ENCODE measurements at places on chromosomes 5 and 9. TPM values are rescaled to one million over a fixed set of nuclear protein-coding genes. Genes with fewer than 3 reads are reported as not detected.

DNA sequence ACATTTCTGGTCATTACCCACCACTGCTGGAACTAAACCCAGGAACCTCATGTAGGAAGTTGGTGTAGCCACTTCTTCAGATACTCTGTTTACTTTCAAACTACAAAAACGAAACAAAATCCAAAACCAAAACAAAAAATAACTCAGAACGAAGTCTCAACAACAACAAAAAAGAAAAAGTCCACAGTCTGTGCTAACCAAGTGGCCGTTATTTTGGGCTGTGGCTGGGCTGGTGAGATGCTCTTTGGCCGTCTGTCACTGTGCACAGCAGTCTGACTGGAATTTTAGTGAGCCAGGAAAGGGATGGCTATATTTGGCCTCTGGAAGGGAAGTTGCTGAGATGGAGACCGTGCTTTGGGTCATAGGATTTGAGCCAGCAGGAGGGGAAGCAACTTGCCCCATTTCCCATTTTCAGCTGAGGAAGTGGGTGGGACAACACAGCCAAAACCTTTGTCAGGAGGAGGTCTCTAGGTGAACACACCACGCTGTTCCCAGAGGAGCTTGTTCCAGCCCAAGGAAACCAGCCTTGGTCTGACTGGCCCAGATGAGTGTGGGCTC is 334.1 kb downstream of the ZSWIM6 start:
- DNase-seq, result no peak

- no peak for DNase-seq
Observed at GRCh38 chr5:2752059-2752820, 763 bp upstream of the IRX2 start.

DNA sequence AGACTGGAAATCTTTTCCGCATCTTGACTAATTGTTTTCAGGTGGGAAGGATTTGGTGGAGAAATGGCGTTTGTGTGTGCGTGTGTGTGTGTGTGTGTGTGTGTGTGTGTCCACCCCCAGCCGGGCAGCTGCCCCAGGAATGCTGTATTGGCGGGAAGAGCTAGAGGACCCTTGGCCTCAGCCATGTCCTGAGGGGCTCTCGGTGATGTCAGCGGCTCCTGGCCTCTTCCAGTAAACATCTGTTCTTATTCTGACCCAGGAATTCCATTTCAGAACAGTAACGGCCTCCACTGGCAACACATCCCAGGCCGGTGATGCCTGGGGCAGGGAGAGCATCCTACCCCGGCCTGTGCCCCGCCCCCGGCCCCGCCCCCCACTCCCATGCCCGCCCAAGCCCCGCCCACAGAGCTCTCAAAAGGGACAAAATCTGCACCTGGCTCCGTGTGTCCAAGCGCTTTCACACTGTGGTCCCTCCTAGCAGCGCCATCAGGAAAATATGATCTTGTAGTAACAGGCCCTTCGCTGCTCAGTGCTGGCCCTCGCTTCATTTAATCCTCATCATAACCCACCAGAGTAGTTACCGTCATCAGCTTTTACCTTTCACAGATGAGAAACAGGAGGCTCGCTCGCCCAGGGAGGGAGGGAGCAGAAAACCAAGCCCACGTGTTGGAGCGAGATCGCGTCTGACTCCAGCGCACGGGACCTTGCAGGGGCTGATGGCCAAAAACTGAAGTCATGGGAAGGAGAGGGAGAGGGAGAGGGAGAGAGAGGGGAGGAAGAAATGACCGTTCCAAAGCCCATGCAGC is 18.9 kb downstream of the ADAMTS2 start:
- DNase-seq, result peak; percentile 60

DNA sequence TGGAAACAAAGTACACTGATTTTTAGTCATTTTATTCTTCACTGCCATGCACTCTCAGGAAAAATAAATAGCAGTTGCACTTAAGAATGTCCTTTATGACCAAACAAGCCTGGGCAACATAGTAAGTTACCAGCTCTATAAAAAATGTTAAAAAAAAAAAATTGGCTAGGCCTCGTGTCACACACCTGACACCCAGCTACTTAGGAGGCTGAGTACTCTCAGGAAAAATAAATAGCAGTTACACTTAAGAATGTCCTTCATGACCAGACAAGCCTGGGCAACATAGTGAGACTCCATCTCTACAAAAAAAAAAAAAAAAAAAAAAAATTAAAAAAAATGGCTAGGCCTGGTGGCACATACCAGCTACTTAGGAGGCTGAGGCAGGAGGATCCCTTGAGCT is 304.6 kb downstream of the SLCO4C1 start:
- no peak for DNase-seq

DNA sequence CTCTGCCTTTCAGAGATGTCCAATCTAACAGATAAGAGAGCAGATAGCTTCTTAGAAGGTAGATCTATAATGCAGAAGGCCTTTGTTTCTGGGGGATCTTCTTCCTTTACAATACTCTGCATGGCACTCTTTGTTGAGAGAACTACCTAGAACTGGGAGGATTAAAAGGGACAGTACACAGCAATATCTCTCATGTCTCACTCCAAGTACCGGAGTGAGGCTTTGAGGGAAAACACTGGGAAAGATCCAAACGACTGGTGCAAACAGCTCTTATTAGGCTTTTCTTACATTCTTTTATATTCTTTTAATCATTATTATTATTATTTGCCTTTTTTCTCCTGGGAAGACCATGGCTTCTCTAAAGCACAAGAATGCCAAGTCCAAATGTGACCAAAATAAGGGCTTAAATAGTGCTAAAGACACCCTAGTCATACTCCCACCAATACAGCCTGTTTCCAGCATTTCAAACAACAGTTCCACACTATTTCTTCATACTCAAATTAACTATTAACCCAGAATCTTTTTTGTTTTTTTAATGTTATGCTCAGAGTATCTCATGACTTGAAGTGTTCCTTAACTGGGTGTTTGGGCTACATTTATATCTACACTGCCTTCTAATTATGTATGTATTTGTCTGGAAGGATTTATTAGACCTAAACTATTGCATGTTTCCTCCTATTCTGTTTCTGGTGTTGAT is 52.7 kb downstream of the ABHD17B start:
- DNase-seq, result no peak

- no peak for DNase-seq
Observed at GRCh38 chr9:976943-977837, 735 bp downstream of the DMRT3 start.

DNA sequence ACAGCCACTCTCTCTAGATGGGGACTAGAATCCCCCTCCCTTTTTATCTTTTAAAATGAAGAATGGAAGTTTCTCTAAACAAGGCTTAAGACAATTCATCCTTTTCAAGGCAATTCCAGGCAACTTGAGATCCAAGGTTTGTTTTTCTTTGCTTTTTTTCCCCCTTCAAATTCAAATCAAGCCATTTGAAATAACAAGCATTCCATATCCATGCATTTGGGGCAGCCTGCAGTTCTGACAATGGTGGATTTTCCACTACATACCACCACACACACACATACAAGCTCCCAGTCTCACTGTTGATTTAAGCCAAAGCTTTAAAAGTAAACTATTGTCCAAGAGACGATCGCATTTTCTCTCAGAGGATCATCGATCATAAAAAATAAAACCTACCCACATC is 424 bp downstream of the INSYN2B start:
- no peak for DNase-seq

DNA sequence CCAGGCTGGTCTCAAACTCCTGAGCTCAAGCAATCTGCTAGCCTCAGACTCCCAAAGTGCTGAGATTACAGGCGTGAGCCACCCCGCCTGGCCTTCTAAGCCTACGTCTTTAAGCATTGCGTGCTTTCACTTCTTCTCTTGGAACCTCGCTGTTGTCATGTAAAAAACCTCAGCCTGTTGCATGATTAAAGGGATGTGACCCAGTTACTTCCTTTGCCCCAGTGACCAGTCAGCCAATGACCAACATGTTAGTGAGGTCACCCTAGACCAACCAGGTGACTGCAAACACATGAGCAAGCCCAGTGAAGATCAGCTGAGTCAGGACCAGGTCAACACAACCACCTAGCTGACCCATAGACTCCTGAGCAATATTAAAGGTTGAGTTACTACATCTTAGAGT is 10.5 kb downstream of the KIF4B start:
- no peak for DNase-seq

- no peak for DNase-seq
Observed at GRCh38 chr5:176915906-176916305, 16.8 kb upstream of the HK3 start.

DNA sequence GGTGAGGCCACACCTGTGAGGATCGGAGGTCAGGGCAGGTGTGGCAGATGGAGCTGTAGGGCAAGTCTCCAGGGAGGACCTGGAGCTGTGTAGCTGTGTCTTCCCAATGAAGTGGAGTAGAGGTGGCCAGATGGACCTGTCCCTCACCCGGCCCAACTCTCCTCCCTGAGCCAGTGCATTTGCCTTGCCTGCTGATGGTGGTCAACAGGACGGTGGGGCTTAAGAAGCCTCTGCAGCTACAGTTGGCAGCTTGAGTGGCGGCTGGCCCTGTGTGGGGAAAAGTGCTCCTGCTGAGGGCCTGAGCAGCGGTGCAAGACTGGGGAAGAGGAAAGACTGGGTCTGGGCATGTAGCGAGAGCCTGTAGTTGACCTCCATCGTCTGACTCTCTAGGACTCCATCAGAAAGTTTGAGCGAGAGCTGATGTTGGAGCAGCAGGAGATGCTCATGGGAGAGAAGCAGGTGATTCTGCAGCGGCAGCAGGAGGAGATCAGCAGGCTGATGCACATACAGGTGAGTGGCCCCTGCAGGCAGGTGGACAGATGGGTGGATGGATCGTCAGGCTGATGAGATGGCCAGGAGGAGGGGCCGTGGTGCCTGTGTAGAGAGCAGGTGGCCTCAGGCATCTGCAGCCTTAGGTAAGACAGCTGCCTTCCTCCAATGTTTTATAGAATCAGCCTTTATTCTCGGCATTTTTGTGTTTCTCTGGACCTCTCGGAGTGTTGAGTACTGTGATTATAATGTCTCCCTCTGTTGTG is 24.9 kb downstream of the PITX1 start:
- peak; percentile 41 for DNase-seq

DNA sequence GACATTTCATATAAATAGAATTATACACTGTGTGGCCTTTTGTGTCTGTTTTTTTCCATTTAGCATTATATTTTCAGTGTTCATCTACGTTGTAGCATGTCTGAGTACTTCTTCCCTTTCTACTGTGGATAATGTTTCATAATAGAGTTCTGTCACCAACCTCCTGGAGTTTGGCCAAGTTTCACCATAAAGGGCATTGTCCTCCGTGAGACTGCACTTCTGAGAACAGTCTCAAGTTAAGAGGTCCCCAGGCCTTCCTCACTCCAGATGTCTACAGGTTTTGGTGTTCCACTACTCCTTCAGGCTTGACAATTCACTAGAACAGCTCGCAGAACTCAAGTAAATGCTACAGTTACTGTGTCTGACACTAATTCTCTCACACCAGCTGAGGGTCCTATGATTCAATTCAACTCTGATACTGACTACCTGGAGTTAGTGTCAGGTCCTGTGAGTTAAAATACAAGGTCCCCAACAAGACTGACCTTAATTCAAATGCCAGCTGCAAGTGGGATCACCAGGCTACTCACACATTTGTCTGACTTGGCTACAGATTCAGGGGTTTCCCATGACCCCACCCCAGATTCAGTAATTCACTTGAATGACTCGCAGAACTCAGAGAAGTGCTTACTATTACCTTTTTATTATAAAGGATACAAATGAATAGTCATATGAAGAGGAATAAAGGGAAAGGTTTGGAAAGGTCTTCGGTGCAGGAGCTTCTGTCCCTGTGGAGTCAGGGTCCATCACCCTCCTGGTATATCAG is 31.1 kb downstream of the SLC35A4 start:
- peak; percentile 60 for DNase-seq

- DNase-seq, result no peak
Observed at GRCh38 chr9:10055886-10056395, 556.9 kb downstream of the PTPRD start.

DNA sequence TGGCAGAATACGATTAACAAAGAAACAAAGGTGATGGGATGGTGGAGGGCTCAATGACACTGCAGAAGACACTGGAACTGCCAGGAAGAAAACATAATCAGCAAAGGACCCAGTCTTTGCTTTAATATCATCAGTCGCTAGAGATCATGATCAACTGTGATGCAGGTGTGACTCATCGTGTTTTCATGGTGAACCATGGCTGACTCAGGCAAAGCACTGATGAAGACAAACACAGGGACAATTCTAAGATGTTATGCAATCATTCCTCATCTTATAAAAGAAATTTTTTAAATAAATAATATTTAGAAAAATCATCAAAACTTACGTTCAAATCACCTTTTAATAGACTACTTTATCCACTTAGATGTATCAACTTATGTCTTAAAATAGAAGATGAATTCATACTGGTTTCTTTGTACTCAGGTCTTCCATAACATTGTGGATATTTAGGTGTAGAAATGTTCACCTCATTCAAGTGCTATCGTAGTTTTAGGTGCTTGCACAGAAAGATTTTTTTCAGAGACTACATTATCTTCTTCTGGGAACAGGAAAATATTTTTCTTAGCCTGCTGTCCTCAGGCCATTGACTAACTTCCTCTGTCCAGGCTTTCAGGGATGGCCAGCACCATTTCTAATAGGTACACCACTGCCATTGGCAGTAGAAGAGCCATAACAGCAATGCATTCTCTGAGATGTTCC is 673.4 kb upstream of the MEF2C start:
- DNase-seq, result no peak

- no peak for DNase-seq
Observed at GRCh38 chr5:116315531-116315930, 230.7 kb downstream of the COMMD10 start.

DNA sequence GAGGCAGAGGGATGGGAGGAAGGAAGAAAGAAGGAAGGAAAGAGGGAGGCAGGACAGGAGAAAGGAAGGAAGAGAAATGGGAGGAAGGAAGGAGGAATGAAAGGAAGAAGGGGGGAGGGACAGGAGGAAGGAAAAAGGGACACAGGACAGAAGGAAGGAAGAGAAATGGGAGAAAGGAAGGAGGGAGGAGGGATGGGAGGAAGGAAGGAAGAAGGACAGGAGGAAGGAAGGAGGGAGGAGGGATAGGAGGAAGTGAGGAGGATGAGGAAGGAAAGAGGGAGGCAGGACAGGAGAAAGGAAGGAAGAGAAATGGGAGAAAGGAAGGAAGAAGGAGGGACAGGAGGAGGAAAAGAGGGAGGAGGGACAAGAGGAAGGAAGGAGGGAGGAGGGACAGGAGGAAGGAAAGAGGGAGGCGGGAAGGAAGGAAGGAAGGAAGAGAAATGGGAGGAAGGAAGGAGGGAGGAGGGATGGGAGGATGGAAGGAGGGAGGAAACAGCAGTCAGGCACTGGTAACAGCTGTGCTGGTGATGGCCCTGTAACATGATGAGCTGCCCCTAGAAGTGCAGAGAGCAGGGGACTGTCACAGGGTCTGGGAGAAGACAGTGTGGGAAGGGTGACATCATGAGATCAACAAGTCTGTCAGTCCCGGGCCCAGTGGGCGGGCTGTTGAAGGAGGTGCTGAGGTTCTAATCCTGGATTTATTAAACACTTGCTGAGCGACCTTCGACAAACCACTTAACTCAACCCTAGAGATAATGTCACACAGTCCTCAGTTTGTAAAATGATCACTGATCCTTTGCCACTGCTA is 10.7 kb upstream of the IRX1 start:
- DNase-seq, result no peak

The CYLC2 gene
- not detected for total RNA-seq

The AP3S1 gene
- total RNA-seq, result 47.2 TPM

The IL9 gene
- total RNA-seq, result not detected

The EIF4E1B gene
- total RNA-seq, result not detected

The CARTPT gene
- total RNA-seq, result not detected

The TLR4 gene
- total RNA-seq, result 6.6 TPM

The SHOC1 gene
- total RNA-seq, result not detected
